ENCODE measurements at places on chromosomes 16 and 17. TPM values are rescaled to one million over a fixed set of nuclear protein-coding genes. Genes with fewer than 3 reads are reported as not detected.

The IL21R gene
- 4.7 TPM for total RNA-seq

The CCL4 gene
- not detected for total RNA-seq

The SLC16A6 gene
- 0.73 TPM for total RNA-seq

The TMC5 gene
- under 0.01 TPM for total RNA-seq

The KRT31 gene
- total RNA-seq, result not detected

The CLEC18B gene
- 0.20 TPM for total RNA-seq

The ZNF263 gene
- 41.1 TPM for total RNA-seq

The EPN2 gene
- 29.8 TPM for total RNA-seq

The MYOCD gene
- total RNA-seq, result not detected

The TRPV2 gene
- 76.2 TPM for total RNA-seq

The GPR179 gene
- total RNA-seq, result not detected

The TSNAXIP1 gene
- total RNA-seq, result 0.98 TPM

The KRTAP4-11 gene
- total RNA-seq, result not detected

The C16orf96 gene
- total RNA-seq, result not detected

The TNS4 gene
- not detected for total RNA-seq

The C16orf46 gene
- 1.1 TPM for total RNA-seq

The RGS11 gene
- total RNA-seq, result 2.6 TPM

Data from subcutaneous preadipocyte (primary cell).